ENCODE measurements at places on chromosomes 6 and 20. TPM values are rescaled to one million over a fixed set of nuclear protein-coding genes. Genes with fewer than 3 reads are reported as not detected.
A peak's percentile ranks its signal among the peaks of the same experiment; 100 is the strongest.

The PRDM1 gene
- 5.6 TPM for total RNA-seq

The SPDEF gene
- not detected for total RNA-seq

- no peak for DNase-seq
These were observed 215.0 kb downstream of the SYNDIG1 start for GRCh38 chr20:24684421-24684871.

DNA sequence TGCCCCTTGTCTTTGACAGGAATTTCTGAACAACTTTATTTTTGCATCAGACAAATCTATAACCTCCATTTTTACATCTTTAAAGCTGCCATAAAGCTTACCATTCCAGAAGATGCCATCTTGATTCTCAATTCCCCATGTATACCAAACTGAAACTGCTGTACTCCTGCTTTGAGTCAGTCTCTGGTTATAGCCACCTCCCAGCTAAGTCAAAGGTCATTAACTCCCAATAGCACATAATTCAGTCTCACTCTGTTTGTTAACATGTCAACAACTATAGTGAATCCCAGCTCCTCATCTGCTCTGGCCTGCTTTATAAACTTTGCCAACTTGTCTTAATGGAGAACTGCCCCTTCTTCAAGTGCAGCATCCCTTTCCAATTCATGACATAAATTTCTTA, 343.6 kb downstream of the FRK start:
- no peak for DNase-seq

DNA sequence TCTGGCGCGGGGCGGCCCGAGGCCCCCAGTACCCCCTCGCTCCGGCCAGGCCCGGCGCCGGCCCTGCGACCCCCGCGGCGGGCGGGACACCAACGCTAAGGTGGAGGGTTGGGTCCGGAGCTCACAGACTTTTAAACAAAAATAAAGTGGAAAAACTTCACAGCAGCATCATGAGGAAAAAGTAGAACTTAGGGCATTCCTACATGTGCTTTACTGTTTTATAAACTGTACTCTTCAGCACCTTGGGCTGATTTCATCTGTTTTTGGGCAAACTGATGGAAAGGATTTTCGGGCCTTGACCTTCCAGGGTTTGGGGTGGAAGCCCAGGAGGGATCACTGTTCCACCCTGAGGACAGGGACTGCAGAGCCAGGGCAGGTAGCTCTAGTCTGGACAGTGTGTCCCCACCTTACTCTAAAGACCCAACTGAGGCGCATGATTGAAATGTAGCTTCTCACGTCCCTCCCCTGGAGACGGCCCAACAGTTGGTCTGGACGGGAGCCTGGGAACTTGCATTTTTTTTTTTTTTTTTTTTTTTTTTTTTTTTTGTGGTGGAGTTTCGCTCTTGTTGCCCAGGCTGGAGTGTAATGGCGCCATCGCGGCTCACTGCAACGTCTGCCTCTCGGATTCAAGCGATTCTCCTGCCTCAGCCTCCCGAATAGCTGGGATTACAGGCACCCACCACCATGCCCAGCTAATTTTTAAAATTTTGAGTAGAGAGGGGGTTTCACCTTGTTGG, 740 bp downstream of the NELFCD start:
- DNase-seq = peak; percentile 30

- DNase-seq = no peak
These were observed 158.2 kb upstream of the MCHR2 start for GRCh38 chr6:100152201-100152600.

- no peak for DNase-seq
These were observed 22.1 kb upstream of the EYA2 start for GRCh38 chr20:46872328-46873211.

DNA sequence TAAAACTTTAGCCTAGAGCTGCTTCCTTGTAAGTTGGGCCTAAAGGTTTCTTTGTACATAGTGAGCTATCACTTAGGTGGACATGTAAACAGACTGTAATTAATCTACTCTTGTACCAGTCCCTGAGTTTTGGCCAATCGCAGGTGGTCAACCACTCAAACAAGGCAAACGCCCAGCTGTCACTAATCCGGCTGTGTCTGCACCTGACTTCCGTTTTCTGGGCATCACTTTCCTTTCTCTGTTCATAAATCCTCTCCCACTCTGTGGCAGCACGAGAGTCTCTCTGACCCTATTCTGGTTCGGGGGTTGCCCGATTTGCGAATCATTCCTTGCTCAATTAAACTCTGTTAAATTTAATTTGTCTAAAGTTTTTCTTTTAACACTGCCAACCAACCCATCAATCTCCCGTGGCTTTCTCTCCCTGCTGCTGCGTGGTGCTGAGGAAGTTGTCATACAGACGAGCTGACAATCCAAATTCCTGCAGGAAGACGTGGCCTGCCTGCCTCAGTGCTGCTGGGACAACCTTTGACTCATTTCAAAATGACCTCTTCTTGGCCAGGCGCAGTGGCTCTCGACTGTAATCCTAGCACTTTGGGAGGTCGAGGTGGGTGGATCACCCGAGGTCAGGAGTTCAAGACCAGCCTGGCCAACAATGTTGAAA, 206.3 kb downstream of the QKI start:
- no peak for DNase-seq

The ADTRP gene
- not detected for total RNA-seq

The IL17F gene
- total RNA-seq = not detected

DNA sequence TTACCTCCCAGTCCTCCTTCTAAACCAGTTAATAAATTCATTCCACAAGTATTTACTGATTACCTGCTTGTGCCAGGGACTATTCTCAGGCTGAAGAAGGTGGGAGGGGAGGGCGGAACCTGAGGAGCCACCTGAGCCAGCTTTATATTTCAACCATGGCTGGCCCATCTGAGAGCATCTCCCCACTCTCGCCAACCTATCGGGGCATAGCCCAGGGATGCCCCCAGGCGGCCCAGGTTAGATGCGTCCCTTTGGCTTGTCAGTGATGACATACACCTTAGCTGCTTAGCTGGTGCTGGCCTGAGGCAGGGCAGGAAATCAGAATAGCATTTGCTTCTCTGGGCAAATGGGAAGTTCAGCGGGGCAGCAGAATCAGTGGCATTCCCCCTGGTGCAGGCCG, 4.9 kb upstream of the AAR2 start:
- no peak for DNase-seq

DNA sequence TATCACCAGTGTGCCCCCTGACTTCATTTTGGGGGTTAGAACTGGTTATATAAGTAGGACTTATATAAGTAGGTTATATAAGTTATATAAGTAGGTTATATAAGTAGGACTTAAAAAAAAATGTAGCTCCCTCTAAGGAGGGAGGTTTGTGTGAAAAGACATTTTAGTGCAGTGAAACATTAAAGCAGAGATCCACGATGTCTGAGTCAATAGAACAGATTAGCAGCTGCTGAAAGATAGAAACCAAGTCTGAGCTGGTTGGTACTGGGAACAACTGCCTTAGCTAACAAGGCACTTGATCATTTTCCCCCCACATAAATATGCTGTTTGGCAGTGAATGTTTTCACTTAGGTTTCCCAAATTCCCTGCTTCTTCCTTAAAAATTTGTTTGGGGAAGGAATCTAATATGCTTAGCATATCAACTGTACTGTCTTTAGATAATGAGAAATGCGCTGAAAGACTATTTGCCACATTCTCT, 2.1 kb upstream of the RPS12 start:
- DNase-seq = no peak

DNA sequence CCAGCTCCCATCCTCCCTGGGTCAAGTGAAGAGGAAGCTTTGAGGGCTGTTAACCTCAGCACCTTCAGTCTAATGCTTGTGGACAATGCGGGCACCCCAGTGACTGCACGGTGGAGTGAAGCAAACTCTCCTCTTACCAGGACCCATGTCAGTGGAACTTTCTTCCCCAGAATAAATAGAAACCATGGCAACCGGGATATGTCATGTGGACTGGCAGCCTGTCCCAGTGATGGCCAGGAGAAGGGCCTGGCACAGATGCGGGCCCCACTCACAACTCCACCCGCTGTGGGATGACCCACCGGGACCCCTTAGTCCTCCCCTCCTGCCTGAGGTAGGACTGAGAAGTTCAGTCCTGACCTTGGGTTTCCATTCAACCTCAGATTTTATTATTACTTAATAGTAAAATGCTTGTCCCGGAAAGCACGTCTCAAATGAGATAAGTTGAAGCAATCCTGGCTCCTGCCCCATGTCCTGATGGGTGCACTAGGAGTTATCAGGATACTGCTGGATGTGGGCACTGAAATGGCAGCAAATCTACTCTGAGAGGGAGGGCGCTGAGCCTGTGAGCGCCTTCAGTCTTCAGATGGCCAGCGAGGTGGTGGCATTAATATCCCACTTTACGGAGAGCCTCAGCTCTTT, 23.5 kb downstream of the TOX2 start:
- no peak for DNase-seq

- no peak for DNase-seq
These were observed 211.5 kb upstream of the FOXA2 start for GRCh38 chr20:22795871-22796270.

GRCh38 chr6:110528101-110528929, 51.9 kb upstream of the SLC22A16 start:
- DNase-seq = peak; percentile 36

The COL9A1 gene
- not detected for total RNA-seq

The PTCHD4 gene
- total RNA-seq = 10.8 TPM

The DNAH8 gene
- 4.8 TPM for total RNA-seq

DNA sequence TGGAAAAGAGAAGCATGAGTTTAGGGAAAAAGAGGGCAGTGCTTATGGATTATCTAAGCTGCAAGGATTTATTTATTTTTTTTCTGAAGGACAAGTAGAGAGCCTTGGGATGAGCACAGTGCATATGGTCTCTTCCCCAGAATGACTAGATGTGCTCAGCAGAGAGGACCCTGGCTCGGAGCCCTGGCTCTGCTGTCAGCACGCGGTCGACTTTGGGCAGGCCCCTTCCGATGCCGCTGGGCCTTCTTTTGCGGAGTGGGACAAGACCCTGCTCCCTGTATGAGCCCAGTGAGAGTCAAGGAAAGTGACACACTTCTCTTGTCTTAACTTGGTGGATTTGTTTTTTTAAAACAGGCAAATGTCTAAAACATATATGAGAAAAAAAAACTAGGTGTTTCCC, 51.4 kb downstream of the LRRC1 start:
- DNase-seq = no peak

The GLP1R gene
- 0.13 TPM for total RNA-seq

The CALHM4 gene
- total RNA-seq = not detected

GRCh38 chr6:25270559-25270958, 8.6 kb upstream of the CARMIL1 start:
- no peak for DNase-seq

The LST1 gene
- total RNA-seq = 2.5 TPM

- DNase-seq = no peak
These were observed 2.2 kb downstream of the SRSF3 start for GRCh38 chr6:36596356-36596755.

The MAP3K7 gene
- 35.3 TPM for total RNA-seq

DNA sequence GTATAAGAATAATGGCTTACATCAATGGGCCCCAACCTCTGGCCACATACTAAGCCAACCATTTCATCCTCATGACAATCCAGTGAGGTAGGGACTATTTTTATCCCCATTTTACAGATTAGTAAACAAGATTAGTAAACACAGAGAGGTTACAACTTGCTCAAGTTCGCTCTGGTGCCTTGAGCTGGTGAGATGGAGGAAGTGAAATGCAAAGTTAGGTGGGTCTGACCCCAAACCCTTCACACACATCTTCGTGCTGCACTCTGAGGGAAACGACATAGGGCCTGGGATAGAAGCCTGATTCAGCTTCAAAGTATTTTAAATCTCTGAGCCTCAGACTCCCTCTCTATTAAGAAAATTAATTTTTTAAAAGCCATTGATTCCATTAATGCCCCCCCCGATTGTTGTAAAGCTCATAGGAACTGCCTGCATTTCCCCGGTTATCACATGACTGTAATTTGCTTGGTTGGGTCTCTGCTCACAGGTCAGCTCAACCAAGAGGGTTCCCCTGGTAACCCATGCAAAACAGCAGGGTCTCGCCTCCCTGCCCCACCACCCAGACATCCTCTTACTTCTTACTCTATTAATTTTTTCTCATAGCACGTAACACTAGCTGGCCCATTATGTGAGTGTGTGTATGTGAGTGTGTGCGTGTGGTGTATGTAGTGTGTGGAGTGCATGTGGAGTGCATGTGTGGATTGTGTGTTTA, 221.2 kb downstream of the MAFB start:
- no peak for DNase-seq

DNA sequence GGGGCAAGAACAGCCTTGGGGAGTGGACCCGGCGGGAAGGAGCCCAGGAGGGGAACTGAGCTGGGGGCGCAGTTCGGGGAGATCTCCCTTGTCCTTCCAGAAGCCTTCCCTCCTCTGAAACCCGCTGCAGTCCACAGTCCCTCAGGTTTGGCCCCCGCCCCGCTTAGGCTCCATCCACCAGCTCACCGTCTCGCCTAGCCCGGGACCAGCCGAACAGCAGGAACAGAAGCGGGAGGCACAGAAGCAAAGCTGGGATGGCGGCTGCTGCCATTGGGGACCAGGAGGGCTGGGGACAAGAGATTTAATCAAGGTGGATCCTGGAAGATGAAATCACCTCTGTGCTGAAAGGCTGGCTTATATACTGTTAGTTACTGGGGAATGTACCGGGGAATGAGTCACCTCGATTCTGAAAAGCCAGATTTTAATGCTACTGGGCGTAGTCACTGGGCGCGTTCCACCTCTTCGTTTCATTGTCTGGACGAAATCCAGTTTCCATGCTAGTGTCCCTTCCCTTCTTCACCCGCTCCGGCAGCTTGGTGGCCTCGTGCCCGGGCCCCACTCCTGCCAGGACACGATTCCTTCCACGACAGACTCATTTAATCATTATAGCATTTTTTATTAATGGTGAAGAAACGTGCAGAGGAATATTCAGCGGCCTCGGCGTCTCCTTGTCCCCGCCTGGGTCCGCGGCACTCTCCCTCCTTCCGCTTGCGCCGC, at the start of gene RAET1L:
RAET1L (minus strand) TSS at position 332 of the 717 bp plus-strand sequence; CDS start at position 271, 61 bp downstream.
- peak; percentile 68 for DNase-seq

The ASF1A gene
- 22.2 TPM for total RNA-seq

DNA sequence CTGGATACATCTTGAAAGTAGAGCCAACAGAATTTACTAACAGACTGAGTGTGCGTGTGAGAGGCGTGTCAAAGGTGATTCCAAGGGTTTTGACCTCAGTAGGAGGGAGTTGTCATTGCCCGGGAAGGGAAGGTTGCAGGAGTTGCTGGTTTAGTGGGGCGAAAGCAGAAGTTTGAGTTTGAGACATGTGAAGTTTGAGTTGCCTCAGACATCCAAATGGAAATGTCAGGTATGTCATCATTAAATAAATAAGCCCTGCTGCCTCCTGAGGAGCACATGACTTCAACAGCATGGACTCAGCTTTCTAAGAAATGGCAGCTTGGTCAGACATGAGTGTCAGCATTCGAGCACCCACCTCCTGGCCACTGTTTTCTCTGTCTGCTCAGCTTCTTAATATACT, 26.6 kb upstream of the TGM2 start:
- DNase-seq = no peak

GRCh38 chr20:20513720-20514119, 145.8 kb downstream of the INSM1 start:
- DNase-seq = no peak
